ENCODE measurements at places on chromosomes 16 and 17.

- DNase-seq, result no peak
These were observed 32.4 kb downstream of the HAPSTR1 start for GRCh38 chr16:9123871-9124270.

DNA sequence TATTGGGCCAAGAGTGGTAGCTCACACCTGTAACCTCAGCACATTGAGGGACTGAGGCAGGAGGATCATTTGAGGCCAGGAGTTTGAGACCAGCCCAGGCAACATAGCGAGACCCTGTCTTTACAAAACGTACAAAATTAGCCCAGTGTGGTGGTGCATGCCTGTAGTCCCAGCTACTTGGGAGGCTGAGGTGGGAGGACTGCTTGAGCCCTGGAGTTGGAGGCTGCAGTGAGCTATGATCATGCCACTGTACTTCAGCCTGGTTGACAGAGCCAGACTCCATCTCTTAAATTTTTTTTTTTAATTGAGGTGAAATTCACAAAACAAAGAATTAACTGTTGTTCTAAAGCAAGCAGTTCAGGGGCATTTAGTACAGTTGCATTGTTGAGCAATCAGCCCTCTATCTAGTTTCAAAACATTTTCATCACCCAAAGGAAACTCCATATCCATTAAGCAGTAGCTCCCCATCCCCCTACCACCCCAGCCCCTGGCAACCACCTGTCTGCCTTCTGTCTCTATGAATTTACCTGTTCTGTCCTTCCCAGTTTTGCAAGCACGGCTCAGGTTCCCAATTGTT lies 15.6 kb downstream of the SNX29 start:
- no peak for DNase-seq

GRCh38 chr17:40910441-40910841 lies 25.4 kb upstream of the KRT20 start:
- DNase-seq, result no peak

- peak; percentile 89 for DNase-seq
These were observed 23.6 kb upstream of the KRT17 start for GRCh38 chr17:41647940-41648410.

GRCh38 chr17:54793271-54793670 lies 107.4 kb upstream of the TOM1L1 start:
- no peak for DNase-seq

DNA sequence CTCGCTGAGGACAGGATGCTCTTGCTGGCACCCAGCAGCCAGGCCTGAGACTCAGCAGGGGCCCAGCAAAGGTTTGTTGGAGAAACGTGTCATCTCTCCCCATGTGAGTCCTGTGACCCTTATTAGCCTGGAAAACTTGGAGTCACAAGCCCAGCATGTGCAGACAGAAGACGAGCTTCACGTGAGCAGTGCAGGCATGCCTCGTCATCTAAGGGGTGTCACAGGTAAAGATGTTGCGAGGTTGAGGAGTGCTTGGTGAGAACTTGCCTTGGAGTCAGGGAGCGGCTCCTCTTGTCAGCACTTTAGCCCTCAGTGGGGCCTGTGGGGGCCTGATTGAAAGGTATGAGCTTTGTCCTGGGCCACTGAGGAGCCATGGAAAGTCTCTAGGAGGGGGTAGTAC lies 2.1 kb upstream of the CTRL start:
- DNase-seq, result no peak

DNA sequence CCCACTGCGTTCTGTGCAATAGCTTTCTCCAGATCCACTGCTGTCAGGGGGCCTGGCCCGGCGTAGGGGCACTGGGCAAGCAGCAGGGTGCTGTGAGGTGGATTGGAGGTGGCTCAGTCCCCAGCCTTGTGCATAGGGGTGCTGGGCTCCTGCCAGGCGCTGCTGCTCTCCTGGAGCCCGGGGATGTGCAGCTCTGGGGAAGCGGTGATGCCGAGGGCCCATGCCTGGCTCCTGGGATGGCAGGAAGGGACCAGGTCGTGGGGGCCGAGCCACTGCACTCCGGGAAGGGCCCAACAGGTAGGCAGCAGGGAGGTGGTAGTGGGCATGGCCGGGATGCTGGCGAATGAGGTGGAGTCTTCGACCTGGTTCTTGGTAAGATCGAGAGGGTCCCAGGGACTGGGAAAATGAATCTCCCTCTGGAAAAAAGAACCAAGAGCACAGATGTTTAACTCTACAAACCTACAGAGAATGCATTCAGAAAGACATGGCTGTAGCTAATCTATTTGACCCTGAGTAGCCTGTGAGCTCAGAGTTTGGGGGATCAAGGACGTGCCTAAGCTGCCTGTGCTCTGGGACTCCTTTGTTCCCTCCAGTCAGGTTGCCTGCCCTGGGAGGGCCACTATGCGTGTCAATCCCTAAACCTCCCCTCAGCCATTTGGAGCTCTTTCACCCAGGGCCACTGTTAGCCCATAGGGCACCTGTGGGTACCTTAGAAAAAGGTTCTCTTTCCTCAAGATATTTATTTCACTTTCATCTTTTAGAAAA lies 6.6 kb upstream of the SUPT4H1 start:
- no peak for DNase-seq

Data from activated naive CD4-positive, alpha-beta T cell treated with anti-CD3 and anti-CD28 coated beads, Interleukin-2, amount 50 U/mL, for 16 hours (primary cell).